ENCODE measurements at places on chromosomes 3 and 15.

DNA sequence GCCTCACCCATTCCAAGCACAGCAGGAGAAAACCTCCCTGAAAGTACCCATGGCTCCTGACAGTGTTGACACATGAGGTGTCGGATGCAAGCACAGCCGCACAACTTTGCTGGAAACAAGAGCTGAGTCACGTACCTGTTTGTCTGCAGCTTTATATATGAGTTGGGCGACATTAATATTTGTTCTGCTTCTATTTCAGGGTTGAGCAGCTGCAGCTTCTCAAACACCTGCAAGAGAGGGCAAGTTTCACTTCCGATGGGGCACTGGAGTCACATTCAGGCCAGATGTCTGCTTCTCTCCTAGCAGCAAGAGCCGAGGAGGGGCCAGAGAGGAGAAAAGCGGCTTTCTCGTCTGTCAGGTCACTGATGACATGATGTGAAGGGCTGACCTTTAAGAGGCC, 88.0 kb downstream of the NUP210 start:
- no peak for DNase-seq

- no peak for DNase-seq
Measured at GRCh38 chr3:106213954-106214353, 345.1 kb upstream of the CBLB start.

GRCh38 chr15:34514251-34514670, 69.2 kb downstream of the GOLGA8B start:
- peak; percentile 23 for DNase-seq

- no peak for DNase-seq
Measured at GRCh38 chr3:193301433-193301832, 60.4 kb downstream of the PLAAT1 start.

GRCh38 chr15:66186049-66186825, 67.3 kb downstream of the MEGF11 start:
- no peak for DNase-seq

DNA sequence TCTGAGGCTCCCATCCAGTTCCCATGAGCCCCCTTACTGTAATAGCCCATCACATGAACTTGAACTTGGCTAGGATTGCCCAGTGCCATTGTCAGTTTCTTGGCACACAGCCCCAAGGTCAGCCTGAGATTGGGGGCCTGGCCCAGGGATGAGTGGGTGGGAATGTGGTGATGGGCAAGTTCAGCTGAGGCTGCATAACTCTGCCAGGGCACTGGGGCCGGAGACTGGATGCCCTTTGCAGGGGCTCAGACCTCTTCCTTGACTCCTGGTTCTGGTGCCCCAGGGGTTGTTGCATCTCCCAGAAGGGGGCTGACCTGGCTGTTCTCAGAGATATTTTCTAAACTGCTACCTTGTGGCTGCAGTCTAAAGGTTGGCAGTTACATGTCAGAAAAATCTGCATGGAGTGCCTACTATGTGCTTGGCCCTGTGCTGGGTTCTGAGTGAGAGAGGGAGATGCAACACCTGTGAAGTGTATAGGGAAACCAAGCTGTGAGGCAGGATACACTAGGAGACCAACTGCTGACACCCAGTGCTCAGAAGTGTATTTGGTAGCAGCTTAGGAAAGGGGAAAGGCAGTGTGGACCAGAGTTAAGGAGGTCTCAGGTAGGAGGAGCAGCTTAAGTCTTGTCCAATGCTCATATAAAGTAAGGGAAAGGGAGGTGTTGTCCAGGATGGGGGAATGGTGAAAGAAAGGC, 74.8 kb upstream of the PRR23C start:
- no peak for DNase-seq

DNA sequence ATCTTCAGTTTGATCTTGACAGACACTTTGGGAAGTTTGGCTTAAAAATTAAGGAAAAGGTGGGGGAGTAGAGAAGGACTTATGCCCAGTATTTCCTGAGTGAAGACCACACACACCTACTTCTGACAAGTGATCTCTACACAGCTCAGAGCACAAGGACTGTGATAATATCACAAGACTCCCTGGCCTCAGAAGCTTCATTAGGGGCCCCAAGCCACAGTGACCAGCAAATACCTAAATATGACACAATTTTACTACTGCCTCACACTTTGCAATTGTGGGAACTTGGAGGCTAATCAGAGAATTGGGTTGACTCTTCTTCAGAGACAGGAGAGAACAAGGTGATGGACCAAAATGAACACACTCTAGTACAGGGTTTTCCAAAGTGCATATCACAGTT, 2.6 kb downstream of the ILDR1 start:
- no peak for DNase-seq
